ENCODE measurements at places on chromosomes 12 and 14.
A peak's percentile ranks its signal among the peaks of the same experiment; 100 is the strongest.

DNA sequence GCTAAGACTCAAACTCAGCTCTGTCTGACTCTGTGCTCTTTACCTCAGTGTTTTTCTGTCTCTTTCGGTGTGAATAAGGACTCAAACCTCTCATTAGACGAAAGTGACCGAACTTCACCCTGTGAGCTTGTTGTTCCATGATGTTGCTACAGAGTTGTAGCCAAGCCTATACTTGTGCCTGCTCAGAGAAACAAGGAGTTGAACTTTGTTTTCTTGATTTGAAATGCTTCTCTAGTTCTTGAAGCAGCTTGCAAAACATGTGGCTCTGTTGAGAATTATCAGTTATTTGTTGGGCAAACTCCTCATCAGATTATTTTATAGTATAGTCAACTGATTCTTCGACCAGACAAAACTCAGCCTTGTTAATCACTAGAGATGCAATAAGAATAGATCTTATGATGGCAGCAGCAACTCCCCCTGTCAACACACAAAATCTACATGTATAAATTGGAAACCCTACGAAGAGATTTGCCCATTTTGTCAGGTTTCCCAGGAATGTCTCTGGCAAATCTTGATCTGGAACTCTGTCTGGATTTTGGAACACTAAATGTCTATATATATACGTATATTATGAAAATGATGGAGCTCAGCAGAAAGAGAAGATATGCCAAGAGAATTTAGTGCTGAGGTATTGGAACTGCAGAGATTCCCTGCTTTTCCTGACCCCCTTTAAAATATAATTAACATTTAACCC, 146.8 kb downstream of the TTLL5 start:
- no peak for DNase-seq

GRCh38 chr14:105096206-105096875, 31.1 kb upstream of the GPR132 start:
- no peak for DNase-seq

- no peak for DNase-seq
Measured at GRCh38 chr14:104634886-104635570, 30.5 kb upstream of the TMEM179 start.

- peak; percentile 92 for DNase-seq
Measured at GRCh38 chr14:68979021-68979721, at the start of gene ACTN1. ACTN1 (minus strand) TSS chr14:68979302; CDS start chr14:68979056, 246 bp downstream.

GRCh38 chr14:74425525-74426201, 347 bp downstream of the SYNDIG1L start:
- DNase-seq, result peak; percentile 82

GRCh38 chr14:89053303-89053702, 228.9 kb downstream of the TTC8 start:
- no peak for DNase-seq

GRCh38 chr14:78346747-78347146, 176.6 kb downstream of the NRXN3 start:
- no peak for DNase-seq

GRCh38 chr12:64600164-64600561, 10.1 kb upstream of the RASSF3 start:
- no peak for DNase-seq

GRCh38 chr12:53623548-53624385, 2.4 kb downstream of the ATF7 start:
- DNase-seq, result no peak

DNA sequence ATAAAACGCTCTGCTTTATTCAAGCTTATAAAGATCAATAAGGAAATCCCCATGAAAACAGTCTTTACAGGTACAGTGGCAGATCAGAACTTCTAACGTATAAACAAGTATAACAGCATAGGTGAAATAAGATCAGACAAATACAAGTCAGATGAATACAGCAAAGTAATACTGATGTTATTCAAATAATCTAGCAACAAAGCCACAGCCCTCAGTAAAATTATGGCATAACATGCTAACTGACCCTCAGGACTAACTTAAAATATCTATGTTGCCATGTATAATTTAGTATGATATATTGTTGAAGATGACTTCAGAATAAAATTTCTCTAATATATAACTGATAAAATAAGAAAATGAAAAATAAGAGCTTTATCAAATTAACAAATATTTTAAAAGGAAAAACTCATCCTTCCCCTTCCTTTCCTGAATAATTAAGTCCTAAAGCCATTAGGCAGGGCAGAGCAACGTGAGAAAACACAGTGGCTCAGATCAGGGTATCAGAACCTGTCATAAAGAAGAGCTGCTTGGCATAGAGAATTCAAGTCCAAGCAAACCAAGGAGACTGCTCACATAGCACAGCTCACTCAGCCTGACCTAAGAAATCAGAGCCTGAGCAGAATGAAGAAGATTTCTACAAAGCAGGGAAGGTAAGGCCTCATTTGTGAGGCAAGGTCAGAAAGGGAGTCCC, 70.7 kb downstream of the PAWR start:
- DNase-seq, result no peak

DNA sequence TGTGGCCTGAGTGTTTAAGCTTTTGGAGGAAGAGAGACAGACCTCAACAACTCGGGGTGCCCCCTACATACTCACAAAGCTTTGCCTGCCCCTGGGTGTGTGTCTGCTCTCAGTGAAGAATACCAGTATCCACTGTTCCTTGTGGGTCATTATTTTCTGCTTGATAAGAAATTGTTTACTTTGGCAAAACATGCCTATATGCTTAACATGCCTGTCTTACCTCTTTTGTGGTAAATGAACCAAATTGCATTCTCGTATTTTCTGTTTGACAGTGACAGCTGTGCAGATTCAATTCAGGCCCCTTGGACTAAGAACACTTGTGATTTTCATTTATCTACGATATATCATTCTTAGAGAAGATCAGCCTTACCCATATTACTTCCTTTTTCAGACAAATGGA, 50.6 kb upstream of the REP15 start:
- no peak for DNase-seq

- no peak for DNase-seq
Measured at GRCh38 chr14:92686411-92686899, 62.0 kb downstream of the LGMN start.

DNA sequence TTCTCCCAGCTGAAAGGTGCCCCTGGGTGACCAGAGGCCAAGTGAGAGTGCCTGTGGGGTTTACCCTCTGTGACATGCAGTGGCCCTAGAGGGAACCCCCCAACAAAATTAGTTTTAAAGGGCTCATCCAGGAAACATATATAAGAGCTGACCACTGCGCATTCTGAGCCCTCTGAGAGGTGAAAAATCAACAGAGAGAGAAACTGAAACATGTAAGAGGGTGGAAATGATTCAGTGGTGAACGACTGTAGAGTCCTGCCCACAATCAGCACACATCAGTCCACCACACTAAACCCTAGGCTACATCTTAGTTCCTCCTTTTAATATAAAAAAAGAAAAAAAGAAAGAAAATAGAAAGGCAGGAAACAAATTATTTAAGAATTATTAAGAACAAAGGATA, 21.0 kb upstream of the ACSM4 start:
- DNase-seq, result no peak

GRCh38 chr12:112792301-112792700, 753 bp downstream of the RPH3A start:
- no peak for DNase-seq

DNA sequence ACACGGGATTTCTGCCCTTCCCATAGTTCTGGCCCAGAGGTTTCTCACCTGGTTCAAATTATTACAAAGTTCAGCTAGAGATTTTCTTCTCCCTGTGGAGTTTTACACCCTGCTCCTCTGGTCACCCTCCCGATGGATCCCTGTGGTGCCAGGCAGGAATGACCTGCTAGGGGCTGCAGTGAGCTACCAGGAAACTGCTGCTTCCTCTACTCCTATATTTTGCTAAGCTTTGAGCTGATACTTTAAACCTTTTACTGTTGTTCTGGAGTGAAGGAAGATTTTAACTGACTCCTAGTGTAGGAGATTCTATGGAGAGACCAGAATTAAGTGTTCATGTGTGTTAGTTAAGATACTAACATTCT, 30.4 kb upstream of the LRIG3 start:
- no peak for DNase-seq

DNA sequence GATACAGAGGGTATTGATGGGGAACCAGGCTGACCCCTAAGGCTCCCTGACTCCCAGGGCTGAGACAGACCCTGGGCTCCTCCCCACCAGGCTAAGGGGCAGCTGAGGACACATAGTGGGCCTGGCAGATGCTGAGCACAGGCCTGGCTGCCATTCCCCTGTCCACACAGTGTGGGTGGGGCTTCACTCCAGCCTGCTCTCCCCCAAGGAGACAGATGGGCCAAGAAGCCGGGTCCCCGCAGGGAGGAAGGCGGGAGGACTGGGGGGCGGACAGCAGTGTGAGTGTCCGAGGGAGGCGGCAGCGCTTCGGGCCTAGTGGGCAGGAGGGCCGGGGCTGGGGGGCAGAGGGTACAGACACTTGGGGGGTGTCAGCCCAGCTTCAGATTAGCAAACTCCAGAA, 32.0 kb downstream of the RFLNA start:
- DNase-seq, result no peak

DNA sequence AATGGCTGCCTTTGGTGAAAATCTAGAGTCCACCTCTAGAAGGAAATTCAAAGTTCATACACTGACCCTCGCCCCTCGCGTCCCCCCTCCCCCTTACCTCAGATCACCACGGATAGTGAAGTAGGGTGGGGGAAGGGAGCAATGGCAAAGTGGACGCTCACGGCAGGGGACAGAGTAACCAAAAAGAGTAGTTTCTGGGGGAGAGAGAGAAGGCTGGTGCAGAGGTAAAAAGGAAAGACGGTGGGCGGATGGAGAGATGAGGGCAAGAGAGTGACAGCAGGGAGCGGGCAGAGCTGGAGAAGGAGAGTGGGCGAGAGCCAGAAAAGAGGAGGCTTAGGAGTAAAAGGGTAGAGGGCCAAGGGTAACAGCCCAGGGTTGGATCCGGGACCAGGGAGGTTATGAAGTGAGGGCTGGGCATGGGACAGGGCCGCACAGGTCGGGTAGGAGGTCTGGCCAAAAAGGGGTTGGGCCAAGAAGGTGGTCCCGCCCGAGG, 423 bp downstream of the ALDH6A1 start:
- DNase-seq, result peak; percentile 12

DNA sequence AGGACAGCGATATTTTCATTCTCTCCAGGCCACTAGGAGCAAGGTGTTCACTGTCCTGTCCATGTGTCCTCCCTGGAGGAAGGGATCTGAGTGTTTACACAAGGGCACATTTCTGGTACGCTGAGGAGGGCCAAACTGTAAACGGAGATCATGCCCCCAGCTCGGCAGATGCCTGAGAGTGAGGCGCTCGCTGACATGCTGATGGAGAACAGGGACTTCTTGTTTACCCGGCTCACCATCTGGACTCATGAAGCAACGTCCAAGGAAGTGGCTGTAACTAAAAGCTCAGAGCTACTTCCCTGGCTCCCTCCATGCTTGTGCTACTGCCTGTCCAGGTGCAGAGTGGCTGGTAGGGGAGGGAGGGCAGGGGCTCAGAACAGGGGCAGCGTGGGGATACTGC, 43.4 kb upstream of the KCNA1 start:
- DNase-seq, result no peak

DNA sequence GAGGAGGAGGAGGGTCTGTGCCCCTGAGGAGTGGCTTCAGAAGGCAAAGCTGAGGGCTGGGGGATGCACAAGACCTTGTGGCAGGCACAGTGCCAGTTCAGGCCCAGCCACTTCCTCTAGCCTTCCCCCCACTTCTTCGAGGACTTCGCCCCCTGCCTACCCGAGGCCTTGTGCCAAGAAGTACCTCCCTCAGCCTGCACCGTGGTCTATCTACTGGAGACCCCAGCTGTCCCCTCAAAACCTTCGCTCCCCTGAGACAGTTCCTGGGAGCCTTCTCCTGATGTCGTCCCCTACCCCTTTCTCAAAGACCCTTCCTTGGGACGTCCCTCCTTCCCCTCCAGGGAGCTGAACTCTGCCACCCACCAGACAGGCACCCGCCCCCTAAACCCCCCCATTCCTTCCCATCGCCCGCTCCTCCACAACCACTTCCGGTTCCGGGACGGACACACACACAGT, 604 bp downstream of the ZNF384 start:
- DNase-seq, result no peak

DNA sequence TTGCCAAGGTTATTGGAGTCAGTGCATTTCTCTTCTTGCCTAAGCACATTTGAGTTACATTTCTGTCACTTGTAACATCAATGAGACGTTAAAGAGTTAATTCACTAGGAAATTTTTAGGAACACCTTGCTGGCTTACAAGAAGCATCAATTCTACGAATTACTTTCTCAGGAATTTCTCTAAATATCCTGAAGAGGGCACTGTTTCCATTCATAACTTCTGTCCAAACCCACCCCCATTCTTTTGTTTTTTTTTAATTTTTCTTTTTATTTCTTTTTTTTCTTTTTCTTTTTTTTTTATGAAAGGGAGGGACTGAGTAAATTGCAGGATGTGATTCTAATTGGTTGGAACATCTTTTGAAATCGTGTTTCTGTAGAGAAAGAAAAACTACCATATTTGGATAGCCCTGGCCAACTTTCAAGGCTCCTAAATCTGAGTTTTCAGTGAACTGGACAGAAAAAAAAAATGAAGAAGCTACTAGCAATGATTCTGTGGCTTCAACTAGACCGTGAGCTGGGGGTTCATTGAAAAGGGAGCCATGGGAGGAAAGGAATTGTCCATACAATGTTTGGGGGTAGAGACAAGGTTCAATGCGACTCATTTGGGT, 285.3 kb downstream of the DAD1 start:
- no peak for DNase-seq

GRCh38 chr12:68733661-68734071, 12.3 kb upstream of the SLC35E3 start:
- DNase-seq, result no peak

GRCh38 chr14:86035882-86036281, 505.9 kb downstream of the FLRT2 start:
- DNase-seq, result peak; percentile 65

- DNase-seq, result no peak
Measured at GRCh38 chr14:40618225-40618898, 988.3 kb upstream of the LRFN5 start.

DNA sequence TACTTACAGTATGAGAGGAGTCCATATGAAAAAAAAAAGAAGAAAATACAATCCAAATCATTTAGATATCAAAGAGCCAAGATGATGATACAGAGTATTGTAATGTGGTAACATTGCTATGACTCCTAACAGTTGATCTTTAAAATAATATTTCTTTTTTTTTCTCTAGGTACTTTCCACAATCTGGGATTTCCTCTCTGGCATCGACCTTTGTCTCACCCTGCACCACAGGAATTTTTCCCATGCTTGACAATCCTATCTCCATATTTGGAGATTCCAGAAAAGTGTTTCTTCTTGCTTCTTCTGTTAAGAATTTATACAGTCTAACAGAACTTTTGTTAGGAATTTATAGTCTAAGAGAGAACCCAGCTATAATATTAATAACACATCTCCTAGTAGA, 184.4 kb downstream of the ITPR2 start:
- no peak for DNase-seq

GRCh38 chr12:131098178-131098981, 144.7 kb downstream of the ADGRD1 start:
- peak; percentile 1 for DNase-seq

GRCh38 chr12:124404162-124404784, 109.4 kb downstream of the RFLNA start:
- DNase-seq, result no peak
